ENCODE measurements at places on chromosomes 1 and 21.

DNA sequence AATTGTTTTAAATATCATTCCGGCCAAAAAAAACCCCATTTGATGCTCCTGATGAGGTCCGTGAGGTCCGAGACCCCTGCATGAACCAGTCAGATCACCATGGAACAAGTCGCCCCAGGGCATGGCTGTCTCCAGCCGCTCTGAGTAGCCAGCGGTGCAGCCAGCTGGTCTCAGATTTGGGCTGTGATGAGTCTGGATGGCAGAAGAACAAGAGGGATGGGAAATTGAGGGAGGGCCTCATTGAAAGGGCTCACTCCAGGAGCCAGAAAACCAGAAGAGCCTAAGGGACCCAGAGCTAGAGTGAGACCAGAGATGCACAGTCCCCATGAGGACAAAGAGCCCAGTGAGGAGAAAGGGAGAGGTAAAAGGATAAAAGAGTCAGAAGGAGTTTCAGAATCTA is 174.0 kb downstream of the TOMM20 start:
- no peak for DNase-seq

GRCh38 chr1:150968491-150968890 is 6.1 kb downstream of the CERS2 start:
- DNase-seq = no peak

- DNase-seq = no peak
Observed at GRCh38 chr1:201436393-201436792, 14.9 kb upstream of the TNNI1 start.

GRCh38 chr1:218517459-218517858 is 172.3 kb downstream of the TGFB2 start:
- DNase-seq = no peak

- no peak for DNase-seq
Observed at GRCh38 chr1:167447521-167448136, 70.7 kb downstream of the CD247 start.

DNA sequence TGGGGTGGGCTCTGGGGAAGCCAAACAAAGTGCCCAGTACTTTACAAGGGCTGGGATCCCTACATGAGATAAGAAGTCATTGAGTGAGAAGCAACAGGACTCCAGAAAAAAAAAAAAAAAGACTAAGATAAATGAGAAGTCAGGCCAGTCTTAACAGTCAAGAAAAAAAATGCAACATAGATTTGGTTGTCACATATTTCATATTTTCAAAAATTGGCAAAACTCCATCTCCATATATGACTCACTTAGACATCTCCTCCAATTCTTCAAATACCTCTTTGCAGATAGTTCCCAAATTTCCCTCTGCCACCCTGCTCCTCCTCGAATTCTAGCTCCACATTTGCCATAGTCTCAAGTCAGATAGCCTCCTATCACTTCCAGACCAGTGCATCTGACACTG is 20.9 kb upstream of the SIPA1L2 start:
- no peak for DNase-seq

Data from brain (organoid and tissue), 16 donors.